ENCODE measurements at places on chromosomes 1 and 21.

DNA sequence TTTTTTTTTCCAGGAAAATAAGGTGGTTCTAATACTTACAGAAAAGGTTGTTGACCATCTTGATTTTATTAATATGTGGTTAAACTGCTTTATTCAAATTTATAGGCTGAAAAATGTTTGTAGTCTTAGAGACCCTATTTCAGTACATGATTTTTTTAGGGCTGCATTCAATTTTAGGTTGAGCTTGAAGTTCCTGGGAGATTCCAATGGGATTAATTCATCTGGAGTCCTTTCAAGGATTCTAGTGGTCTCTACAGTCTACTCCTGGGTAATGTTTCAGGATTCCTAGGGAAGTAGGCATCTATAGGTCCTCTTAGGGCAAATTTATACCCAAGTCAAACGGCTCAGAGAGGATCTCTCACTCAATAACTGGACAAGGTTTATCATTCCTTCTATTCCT lies 126.7 kb downstream of the HMCN1 start:
- no peak for DNase-seq

DNA sequence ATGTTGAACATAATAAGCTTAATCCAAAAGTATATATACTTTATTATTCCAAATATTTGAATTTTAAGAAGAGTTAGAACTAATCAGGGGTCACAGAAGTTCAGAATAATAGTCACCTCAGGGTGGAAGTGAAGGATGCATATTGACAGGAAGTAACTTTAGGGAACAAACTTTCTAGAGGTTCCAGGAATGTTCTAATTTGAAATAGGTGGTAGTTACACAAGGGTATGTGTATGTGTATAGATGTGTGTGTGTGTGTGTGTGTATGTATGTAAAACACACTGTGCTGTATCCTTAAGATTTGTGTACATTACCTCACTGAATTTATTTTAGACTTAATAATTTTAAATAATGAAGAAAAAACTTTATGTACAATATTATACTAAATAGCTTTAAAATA lies 110.4 kb downstream of the ACBD6 start:
- no peak for DNase-seq

GRCh38 chr1:164559342-164560051 lies 513 bp downstream of the PBX1 start:
- no peak for DNase-seq

GRCh38 chr1:33232716-33233115 lies 23.6 kb upstream of the ZNF362 start:
- DNase-seq = no peak

DNA sequence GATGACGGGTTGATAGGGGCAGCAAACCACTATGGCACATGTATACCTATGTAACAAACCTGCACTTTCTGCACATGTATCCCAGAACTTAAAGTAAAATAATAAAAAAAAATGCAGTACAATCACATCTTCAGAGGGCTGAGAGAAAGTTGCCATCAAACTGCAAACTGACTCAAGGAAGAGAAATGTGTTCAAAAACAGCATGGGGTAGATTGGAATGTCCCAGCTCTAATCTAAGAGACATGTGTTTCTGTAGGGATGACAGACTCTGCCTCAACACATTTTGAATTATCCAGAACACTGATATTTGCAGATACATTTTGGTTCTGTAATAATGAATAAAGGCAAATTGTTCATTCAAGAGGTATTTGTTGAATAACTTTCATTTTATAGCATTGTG lies 171.2 kb upstream of the RUNX1 start:
- no peak for DNase-seq

GRCh38 chr1:52424231-52424636 lies 19.8 kb downstream of the PRPF38A start:
- DNase-seq = peak; percentile 5

All from stimulated activated CD4-positive, alpha-beta T cell treated with anti-CD3 and anti-CD28 coated beads, Interleukin-15, amount 100 ng/mL, for 1 hour (primary cell).